Epithelial cell of esophagus (primary cell): ENCODE measurements at places on chromosomes 2 and 18.

GRCh38 chr2:223475901-223476300 is 126.3 kb downstream of the SCG2 start:
- DNase-seq: no peak

DNA sequence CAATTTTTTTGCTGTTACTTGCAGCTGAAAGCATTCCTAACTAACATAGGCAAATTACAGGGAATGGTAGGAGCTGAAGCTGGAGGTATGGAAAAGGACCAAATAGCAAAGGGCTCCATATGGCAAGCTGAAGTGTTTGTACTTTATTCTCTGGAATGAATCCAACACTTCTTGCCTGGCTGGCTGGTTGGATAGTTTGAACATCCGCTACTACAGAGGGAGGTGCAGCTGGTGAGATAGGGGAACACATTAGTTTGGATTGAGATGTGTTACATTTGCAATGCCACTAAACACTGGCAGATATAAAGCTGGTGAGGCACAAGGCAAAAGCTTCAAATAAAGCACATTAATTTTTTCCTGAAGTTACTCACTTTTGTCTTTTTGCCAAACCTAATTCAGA is 291.5 kb downstream of the SP3 start:
- no peak for DNase-seq

DNA sequence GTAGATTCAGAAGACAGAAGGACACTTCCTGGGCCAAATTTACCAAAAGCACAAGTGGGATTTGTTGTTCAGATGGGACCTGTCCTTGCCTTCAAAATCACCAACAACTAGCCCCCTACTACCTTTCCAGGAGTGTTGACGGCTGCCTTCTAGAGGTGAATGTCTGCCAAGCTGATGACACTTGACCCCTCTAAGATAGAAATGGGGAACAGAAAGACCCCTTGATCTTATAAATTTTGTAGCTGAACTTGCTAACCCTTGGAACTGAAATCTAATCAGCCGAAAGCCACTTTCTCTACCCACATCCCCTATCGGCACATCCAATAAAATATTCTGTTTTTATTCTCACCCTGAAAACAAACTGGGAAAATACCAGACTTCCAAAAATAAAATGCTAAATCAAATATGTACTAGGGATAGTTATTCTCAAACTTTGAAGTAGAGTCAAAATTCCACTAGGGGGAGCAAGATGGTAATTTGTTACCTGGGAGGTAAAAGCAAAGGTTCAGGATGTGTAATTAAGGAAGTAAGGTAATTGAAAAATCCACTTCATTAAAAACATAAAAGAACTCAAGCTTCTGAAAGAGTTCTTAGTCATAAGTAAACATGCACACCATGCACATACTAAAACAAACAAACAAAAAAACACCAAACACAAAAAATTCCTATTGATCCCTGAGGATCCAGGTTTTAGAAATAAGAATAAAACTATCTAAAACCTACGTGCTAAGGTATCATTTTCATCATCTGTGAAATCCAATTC is 119.2 kb downstream of the ANKRD44 start:
- peak; percentile 67 for DNase-seq

DNA sequence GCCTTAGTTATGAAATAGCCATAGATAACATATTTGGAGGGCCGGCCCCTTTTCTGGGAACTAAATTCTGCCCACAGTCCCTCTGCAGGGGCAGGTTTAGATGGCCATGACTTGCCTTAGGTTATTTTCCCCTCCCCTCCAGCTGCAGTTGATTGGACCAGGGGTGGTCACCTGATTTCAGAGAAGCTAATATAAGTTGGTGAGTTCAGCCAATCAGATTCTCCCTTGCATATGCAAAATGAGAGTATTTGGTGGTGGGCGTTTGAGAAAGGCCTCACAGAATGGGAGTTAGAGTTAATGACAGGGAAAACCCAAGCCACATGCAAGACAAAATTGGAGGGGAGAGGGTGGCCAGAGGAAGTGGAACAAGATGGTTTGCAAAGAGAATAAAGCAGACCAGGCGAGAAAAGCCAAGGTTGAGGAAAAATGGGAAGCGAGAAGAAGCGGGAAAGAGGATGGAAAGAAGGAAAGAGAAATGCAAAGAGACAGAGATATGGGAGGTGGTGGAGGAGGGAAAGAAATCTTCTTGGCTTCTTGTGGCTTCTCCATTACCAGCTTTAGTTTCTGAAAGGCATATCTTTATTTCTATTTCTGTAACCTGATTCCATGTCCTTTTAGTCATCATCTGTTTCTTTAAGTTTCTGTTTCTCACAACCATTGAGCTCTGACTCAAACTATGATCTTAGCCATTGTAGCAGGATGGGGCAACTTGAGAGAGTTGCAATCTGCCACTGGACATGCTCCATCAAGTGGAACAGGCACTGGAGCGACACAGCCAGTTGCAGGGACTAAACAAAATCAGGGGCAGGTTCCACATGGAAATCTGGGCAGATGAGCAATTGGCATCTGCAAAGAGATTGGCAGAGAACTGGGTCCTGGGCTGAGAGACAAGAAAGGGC is 108.1 kb upstream of the SIX3 start:
- DNase-seq: peak; percentile 77

DNA sequence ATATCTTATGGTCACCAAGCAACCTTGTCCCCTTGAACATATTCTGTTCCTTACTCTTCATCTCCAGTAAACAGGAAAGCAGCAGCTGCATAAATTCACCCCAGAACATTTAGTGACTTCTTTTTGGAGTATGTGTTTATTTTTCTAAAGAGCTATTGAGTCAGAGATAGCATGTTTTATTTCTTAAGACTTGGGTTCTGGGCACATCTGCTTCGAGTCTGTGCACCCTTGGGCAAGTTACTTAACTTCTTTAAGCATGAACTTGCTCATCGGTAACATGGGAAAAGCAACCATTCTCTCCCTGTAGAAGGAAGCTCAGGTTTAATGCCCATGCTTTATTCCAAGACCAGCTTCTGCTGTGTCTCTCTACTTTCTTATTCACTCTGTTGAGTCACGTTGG is 309.3 kb upstream of the MEX3C start:
- peak; percentile 64 for DNase-seq

- no peak for DNase-seq
Observed at GRCh38 chr2:21452263-21452662, 328.5 kb downstream of the TDRD15 start.
